ENCODE measurements at places on chromosomes 7 and 10.
A peak's percentile ranks its signal among the peaks of the same experiment; 100 is the strongest.

DNA sequence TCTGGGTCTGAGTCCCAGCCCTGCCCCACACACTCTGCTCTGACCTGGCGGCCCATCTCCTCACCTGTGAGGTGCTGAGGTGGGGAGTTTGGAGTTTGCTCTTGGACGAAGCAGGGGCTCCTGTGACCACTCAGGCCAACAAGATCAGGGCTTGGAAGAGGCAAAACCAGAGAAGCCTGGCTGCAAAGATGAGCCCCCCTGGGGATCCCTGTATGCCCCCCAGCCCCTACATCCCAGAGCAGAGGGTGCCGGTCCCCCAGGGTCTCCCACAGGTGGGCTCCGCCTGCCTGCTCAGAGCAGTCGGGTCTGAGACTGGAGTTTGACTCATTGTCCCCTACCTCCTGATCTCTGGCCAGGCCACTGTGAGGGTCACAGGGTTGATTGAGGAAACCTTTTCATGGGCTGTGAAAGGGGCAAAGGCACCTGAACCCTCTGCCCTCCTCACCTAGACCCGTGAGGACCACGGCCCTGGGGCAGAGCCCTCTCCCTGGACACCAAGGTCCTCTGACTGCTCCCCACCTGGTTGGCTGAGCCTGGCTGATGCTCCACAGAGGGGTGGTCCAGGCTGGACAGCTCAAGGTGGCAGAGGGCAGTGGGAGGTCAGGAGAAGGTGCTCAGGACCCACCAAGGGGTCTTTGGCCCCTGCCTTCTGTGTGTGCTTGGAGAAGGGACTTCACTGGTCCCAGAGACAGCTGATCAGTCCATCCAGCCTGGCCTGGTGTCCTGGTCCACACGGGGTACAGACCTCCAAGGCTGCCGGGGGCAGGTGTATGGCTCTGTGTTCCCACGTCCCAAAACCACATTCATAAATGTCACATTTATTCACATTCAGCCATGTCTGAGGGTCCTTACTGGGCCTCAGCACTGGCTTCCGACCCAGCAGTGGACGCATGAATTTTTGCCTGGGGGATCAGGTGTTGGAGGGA lies 9.1 kb upstream of the SCART1 start:
- DNase-seq: no peak

DNA sequence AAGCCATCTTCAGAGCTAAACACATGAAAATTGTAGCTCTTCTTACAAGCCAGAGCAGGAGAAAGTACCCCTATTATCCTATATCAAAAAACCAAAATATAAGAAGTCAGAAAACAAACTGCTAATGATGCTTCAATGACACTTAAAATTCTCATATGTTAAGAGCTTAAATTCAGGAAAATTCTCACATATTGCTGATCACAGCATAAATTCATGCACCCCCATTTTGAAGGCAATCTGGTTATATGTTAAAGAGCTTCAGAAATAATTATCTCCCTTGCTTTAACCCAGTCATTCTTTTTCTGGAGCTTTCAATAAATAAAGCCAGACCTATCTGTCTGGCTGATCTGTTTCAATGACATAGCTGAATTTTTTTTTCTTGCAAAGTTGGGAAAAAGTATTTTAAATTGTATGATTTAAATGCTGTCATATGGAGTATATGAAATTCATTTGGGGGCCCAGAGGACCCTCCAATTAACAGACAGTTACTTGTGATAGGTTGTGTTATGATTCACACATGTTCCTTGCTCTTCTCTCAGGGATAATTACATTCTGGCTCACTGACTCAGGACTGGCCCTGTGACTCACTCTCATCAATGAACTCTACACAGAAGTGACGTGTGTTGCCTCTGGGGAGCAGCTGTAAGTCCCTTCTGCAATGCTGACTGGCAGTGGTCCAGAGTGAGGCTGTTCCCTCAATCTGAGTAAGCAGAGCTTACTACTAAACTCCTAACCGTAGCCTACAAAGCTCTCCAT lies 85.2 kb downstream of the HGF start:
- peak; percentile 95 for DNase-seq

DNA sequence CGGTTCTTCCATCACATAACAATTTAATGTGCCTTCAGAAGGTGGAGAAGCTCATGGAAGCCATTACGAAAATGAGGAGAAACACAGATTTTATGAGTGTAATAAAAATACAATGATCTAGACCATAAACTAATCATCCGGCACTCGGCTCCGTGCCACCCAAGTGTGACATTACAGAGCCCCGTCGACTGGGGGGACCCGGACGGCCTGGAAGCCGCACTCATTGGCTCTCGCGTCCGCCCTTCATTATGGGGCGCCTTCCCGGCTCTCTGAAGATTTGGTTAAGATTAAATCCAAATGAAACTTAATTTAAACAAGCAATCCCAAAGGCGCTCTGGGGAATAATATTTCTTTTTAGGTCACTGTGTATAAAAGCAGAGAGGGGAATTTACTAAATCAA lies 242.6 kb downstream of the DNAJB6 start:
- DNase-seq: no peak

GRCh38 chr7:151905353-151905752 lies 28.4 kb upstream of the PRKAG2 start:
- no peak for DNase-seq

GRCh38 chr7:25712500-25712899 lies 439.5 kb upstream of the NFE2L3 start:
- DNase-seq: no peak

- DNase-seq: no peak
Measured at GRCh38 chr10:2246747-2247146, 509.4 kb upstream of the ADARB2 start.

- no peak for DNase-seq
Measured at GRCh38 chr7:127477295-127478023, 85.0 kb upstream of the ZNF800 start.

All from NCI-H2171 (cell line).